ENCODE measurements at places on chromosomes 4 and X.

DNA sequence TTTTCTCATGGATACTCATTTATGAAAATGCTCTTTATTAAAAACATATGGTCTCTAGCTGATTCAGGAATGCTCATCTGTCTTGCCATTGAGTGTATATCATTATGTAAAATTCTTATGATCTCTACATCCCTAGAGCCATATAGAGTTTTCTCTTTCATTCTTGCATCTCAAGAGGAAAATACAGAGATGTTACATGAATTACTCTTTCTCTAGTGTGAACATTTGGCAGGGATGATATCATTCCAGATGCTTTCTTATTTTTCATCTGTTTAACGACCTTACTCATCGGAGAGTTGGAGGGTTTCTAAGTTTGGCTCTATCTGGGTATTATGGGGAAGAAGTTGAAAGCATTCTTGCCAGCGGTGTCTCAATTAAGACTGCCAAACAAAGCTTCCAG lies 202.9 kb upstream of the SLC7A11 start:
- DNase-seq: no peak

DNA sequence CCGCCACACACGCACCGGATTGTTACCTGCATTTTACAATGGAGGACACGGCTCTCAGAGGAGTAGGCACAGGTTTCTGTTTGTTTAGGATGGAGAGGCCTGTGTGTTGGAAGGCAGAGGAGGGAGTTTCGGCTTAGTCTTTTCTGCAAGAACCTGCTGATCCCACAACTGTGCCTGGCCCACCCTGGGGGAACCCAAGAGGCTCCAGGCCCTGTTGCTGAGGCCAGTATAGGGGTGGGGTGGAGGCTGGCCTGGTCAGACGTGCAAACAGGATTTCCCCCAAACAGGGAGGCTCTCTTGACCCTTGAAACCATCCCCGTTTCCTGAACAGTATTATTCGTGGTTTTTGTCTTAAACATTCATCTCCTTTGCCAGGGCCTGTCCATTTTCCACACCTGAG lies 772 bp upstream of the SLC49A3 start:
- DNase-seq: no peak

DNA sequence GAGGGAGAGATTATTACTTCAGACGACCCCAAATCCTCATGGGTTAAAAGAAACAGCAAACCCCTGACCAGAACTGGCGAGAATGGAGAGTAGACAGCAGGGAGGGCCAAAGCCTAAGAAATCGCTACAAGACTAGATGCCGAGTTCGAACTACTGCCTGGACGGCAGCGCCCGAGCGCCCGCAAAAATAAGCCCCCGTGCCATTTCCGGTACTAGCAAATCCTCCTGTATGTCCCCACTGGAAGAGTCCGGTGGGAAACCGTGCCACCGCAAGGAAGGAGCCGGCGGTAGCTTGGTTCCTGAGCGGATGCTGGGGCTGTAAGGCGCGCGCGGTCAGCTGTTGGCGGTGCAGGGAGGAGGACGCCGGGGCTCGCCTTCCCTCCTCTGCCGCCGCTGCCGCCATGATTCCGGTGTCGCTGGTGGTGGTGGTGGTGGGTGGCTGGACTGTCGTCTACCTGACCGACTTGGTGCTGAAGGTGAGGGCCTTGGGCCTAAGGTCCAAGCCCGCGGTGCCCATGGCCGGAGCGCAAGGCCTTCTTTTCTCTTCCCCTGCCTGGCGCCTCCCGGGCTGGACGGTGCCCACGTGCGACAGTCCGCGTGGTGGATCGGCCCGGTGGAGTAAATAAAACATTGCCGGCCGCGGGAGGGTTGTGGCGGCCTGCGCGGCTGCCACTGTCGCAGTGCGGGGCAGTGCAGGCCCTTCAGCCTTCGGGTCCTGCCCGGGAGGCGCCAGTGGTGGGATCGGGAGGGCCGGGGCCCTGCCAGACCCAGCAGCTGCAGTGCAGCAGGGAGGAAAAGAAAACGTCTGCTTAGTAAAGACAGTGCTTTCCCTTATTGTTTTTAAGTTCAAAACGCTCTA lies at the start of gene MBTPS2:
MBTPS2 (plus strand) TSS at position 284 of the 859 bp plus-strand sequence; CDS start at position 402, 118 bp downstream.
- peak; percentile 18 for DNase-seq

DNA sequence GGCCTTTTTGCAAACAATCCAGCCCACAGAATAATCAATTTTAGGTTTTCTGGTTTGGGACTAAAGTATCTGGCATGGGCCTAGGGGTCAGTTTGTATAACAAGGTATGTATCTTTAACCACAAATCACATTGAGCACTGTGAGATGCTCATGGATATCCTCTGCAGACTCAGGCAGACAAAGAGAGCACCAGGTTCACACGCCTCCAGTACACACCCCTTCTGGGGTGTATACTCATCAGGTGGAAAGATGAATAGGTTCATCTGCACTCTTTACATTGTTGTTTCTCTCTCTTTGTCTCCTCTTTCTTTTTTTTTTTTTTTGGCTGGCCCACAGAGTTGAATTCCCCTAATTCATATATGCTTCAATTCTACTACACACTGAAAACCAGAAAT lies 21.1 kb downstream of the TEC start:
- DNase-seq: no peak

- DNase-seq: no peak
Measured at GRCh38 chr4:24795666-24796381, 451 bp downstream of the SOD3 start.

DNA sequence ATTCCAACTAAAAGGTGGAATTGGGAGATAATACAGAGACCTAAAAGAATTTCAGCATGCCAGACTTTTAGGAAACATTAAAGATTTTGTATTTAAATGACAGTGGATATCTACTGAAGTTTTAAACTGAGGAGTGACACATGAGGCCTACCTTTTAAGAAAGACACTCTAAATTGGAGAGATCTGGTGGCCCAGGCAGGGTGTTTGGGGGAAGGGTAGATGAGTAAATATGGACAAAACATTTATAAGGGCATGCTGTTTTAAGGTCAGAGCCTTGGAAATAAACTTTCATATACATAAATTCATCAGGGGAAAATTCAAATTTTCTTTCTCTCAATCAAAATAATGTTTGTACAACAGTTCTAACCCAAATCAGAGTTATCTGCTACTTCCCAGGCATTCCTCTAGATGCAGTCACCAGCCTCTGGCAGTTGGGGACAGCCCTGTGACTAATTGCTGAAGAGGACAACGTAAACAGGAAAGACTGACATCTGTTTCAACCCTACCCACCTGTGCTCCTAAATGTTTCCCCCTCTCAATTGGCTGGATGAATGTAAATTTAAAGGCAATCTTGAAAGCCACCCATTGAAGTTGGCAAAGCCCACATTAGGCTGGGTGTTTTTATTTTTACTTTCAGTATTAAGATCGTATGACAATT lies 1646.9 kb upstream of the ADGRL3 start:
- DNase-seq: no peak

GRCh38 chr4:95387719-95388118 lies 161.1 kb downstream of the UNC5C start:
- DNase-seq: no peak

GRCh38 chr4:120682981-120683380 lies 239.5 kb downstream of the PRDM5 start:
- no peak for DNase-seq

DNA sequence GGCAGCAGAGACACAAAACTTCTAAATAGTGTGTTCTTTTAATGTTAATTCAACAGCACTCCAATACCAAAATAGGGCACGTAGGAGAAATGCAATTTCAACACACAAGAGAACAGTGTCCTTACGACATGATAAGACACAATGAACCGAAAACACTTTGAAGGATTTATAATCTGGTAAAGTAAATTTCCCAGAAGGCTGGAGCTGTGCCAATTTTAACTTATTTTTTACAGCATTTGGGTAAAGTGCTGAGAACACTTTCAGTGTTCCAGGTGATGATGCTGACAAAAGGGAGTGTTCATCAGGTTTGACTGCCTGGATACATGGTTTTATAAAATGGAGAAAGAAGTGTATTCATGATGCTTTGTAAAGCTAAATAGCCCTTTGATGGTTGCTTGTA lies 76.5 kb downstream of the MAPK10 start:
- DNase-seq: no peak

GRCh38 chr4:16386711-16387320 lies 160.5 kb upstream of the TAPT1 start:
- DNase-seq: no peak

- peak; percentile 11 for DNase-seq
Measured at GRCh38 chr4:128917781-128918180, 108.3 kb downstream of the JADE1 start.

DNA sequence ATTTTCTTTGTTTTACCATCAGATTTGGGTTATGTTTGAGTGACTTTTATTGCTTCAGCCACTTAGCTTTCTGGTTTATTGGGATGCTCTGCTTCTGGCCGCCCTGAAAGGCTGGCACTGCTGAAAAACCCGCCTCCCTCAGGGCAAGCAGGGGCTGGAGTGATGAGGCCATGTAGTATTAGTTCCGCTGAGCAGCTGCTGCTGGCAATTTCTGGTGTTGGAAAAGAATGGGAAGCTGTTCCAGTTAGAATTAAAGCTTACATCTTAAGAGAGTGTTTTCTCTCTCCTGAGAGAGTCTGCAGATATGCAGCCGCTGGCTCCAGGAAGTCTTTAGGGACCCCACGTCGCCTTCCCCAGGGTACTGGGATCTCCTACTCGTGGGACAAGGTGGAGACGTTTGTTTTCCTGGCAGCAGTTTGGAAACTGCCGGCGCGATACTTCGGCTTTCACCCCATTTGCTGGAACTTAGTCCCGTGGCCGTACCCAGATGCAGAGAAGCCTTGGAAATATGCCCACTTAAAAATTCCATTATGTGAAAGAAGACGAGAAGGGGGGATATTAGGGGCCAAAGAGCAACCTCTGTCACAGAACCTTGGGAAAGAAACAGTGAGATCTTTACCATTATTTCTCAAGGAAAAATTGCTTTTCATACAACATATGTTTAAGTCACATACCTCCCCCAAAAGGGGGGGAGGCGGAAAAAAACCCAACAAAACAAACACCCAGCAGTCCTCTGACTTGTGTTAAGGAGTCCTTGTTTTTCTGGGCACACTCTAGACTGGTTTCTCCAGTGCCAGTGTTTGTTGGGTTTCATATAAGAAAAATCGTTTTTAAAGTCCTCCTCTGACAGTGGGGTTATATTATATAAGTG lies 72.6 kb downstream of the TMEM131L start:
- DNase-seq: no peak

- DNase-seq: no peak
Measured at GRCh38 chr4:90159193-90159592, 32.0 kb downstream of the CCSER1 start.

- DNase-seq: no peak
Measured at GRCh38 chr4:6777636-6778281, 4.8 kb upstream of the KIAA0232 start.

GRCh38 chr4:144658903-144659302 lies 12.9 kb downstream of the HHIP start:
- DNase-seq: no peak

DNA sequence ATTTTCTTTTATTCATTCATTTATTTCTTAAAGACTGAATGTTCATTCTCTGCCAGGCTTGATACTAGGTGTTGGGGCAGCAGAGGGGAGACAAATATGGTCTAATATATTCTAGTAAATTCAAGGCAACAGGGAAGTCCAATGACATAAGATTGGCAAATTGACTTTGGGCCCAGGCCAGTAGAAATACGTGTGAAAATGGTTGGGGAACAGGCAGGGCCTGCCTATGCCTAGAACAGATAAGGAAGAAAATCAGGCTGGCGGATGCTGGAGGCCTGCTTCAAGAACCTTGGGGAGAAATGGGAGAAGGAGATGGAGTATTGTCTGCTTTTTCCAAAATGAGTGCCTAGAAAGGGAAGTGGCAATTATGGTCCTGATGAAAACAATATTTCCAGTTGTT lies 108.6 kb downstream of the RTL5 start:
- no peak for DNase-seq

GRCh38 chr4:110484767-110485166 lies 8.8 kb downstream of the ENPEP start:
- no peak for DNase-seq

GRCh38 chr4:39067451-39067850 lies 5.4 kb downstream of the KLHL5 start:
- DNase-seq: no peak

GRCh38 chr4:128573781-128574508 lies 235.6 kb upstream of the JADE1 start:
- DNase-seq: no peak

GRCh38 chrX:46588263-46588662 lies 14.7 kb downstream of the CHST7 start:
- no peak for DNase-seq

DNA sequence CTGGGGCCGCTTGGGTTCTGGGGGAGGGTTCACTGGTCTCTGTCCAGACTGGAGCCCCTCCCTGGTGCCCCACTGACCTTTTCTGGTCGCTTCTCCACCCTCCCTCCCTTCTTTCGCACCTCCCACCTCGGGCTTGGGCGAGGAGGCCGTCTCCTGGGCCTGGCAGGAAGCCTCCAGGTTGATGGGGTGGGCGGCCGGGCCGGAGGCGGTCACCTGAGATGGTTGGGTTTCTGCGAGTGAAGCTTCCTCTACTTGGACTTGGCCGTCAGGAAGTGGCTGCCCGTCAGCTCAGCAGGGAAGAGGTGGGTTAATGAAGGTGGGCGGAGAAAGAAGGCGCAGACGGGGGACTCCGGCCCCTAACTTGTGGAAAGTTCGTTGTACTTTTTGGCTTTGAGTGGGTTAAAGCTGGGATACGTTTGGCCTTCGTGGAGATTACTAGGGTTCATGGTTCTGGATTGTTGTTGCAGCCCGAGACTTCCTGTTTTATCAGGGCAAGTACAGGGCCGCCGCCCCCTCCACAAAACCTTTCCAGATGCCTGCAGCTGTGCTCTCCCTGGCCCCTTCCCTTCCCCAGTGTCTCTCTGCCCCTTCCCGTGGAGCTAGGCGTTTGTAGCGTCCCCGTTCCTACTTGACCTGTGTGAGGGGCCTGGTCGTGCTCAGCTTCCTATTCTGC lies 1.2 kb downstream of the AKAP17A start:
- DNase-seq: peak; percentile 56

DNA sequence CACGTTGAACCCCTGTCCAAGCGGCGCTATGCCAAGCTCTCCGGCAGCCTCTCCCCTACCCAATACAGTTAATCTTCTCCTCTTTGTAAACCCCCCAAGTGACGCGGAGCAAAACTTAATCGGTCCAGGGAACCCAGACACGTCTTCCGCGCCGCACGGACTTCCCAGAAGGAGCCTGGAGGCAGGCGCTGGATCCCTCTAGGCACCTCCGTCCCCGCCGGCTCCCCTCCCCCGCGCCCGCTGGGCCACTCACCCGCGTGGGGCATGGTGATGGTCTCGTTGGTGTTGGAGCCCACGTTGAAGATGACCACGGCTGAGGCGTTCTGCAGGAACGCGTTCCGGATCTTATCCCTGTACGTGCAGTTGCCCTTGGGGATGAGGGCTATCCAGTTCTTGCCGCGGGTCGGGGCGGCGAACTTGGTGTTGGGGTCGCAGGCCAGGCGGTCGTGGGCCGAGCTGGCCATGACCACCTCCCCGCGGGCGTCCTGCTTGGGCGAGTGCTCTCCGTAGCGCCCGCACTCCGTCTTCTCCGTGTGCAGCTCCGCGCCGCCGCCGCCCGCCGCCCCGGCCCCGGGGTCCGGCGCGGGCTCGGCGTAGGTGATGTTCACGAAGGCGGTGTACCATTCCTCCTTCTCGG lies 1.1 kb downstream of the RNF150 start:
- DNase-seq: no peak
